Activated T-helper 2 cell treated with anti-CD3 and anti-CD28 coated beads, Interferon-gamma antibody, Interleukin-2, Interleukin-4, amounts not matched to agents 10 μg/mL and 5 μg/mL and 100 μg/mL, durations not matched to agents 14 hours and 24 hours and 36 hours (primary cell): ENCODE measurements at places on chromosomes 2 and 18. TPM values are rescaled to one million over a fixed set of nuclear protein-coding genes. Genes with fewer than 3 reads are reported as not detected.

The TUBA3E gene
- total RNA-seq = not detected in 2 replicates

DNA sequence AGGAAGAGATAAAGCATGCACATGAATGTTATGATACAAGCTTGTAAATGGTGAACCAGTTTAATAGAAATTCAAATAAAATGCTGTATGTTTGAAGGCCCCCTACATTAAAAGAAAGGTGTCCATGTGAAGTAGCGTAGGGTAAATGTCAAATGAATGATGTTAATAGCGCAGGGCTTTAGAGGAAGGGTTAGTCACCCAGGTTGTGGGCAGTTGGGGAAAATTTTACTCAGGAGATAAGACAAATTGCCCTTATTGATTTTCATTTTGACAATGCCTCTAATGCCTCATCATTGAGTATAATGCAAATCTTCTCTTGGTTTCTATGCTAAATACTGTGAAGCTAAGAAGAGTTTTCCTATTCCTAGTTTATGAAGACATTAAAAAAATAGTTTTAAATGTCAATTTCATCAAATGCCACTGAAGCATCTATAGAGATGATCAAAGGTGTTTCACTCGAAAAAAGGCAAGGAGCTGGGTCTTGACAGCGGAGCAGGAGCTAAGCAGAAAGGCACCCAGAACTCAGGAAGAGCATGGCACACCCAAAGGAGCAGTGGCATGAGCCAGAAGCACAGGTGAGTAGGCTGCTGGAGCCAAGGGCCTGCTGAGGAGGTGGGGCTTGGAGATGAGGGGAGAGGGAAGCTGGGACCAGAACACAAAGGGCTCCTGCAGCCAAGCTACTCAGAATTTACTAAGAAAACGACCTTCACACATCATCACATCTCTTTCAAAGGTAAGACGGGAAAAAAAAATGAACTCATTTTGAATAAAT is 129.3 kb upstream of the ACKR3 start:
- no peak overlapping the region for H3K4me3 ChIP-seq
- peaks cover 4% of the 10 kb centered on the region for H3K27me3 ChIP-seq
- no peak for DNase-seq

- peaks cover 3% of the 10 kb centered on the region for H3K27me3 ChIP-seq
- no peak overlapping the region for H3K4me3 ChIP-seq
- no peak overlapping the region for H3K27ac ChIP-seq
- H3K36me3 ChIP-seq = no peaks in the 10 kb centered on the region
Observed at GRCh38 chr2:30400151-30400954, 46.7 kb upstream of the LCLAT1 start.

DNA sequence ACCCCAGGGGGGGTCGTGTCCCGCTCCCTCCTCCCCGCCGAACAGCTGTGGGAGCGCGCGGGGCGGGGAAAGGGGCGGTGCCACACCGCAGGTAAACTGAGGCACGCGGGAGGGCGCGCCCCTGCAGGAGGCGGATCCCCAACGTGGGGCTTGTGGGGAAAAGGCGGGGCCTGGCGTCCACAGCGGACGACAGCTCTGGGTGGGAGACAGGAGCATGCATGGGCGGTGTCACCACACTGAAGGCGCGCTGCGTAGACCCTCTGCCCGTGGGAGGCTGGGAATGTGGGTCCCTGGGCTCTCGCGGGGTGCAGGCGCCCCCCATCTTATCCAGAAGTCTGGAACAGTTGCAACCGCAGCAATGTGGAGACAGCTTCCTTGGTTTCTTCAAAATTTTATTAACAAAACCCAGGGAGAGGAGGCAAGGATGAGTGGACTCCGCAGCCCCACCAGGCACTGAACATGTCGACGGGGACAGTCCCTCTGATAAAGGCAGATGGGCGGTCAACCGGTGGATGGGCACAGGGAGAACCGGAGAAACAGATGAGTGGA is 723 bp upstream of the MBD1 start:
- peaks cover 82% of the 10 kb centered on the region for H3K36me3 ChIP-seq
- H3K27ac ChIP-seq = peak overlapping the region; percentile 90
- H3K4me1 ChIP-seq = peaks cover 41% of the 10 kb centered on the region
- peak overlapping the region; percentile 88 for H3K4me3 ChIP-seq
- no peaks in the 10 kb centered on the region for H3K27me3 ChIP-seq
